ENCODE measurements at places on chromosomes 13 and 19. TPM values are rescaled to one million over a fixed set of nuclear protein-coding genes. Genes with fewer than 3 reads are reported as not detected.
A peak's percentile ranks its signal among the peaks of the same experiment; 100 is the strongest.

Gene PPP1R13L
- total RNA-seq: 142 TPM

- DNase-seq: no peak
Measured at GRCh38 chr19:11814700-11815035, 595 bp downstream of the ZNF440 start.

- DNase-seq: no peak
Measured at GRCh38 chr19:33627962-33628839, 6.4 kb downstream of the CHST8 start.

DNA sequence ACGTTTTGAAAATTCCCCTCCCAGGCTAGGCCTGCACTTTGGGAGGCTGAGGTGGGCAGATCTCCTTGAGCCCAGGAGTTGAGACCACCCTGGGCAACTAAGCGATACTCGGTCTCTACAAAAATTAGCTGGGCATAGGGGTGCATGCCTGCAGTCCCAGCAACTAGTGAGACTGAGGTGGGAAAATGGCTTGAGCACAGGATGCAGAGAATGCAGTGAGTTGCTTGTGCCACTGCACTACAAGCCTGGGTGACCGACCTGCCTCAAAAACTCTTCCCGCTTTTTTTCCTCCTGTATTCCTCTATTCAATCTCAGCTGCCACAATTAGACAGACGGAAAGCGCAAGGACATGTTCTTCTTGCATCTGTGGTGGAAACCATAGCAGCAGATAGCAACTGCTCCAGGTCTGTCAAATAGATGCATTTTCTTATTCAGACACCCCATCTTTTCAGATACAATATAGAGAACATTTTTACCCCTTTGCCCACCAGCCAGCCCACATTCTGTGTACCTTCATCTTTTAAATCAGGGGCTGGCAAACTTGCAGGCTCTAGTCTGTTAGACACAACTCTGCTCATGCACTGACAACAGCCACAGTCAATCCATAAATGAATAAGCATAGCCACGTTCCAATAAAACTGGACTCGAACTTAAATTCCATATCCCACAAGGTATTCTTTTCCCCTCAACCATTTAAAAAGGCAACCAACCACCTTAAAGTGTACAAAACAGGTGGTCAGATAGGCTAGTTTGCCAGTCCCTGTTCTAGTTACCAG, 4.8 kb downstream of the TPT1 start:
- no peak for DNase-seq

Gene CDX2
- not detected for total RNA-seq

GRCh38 chr13:106415971-106416370, 119.5 kb downstream of the EFNB2 start:
- no peak for DNase-seq

Gene CD209
- not detected for total RNA-seq

Gene ERICH6B
- not detected for total RNA-seq

DNA sequence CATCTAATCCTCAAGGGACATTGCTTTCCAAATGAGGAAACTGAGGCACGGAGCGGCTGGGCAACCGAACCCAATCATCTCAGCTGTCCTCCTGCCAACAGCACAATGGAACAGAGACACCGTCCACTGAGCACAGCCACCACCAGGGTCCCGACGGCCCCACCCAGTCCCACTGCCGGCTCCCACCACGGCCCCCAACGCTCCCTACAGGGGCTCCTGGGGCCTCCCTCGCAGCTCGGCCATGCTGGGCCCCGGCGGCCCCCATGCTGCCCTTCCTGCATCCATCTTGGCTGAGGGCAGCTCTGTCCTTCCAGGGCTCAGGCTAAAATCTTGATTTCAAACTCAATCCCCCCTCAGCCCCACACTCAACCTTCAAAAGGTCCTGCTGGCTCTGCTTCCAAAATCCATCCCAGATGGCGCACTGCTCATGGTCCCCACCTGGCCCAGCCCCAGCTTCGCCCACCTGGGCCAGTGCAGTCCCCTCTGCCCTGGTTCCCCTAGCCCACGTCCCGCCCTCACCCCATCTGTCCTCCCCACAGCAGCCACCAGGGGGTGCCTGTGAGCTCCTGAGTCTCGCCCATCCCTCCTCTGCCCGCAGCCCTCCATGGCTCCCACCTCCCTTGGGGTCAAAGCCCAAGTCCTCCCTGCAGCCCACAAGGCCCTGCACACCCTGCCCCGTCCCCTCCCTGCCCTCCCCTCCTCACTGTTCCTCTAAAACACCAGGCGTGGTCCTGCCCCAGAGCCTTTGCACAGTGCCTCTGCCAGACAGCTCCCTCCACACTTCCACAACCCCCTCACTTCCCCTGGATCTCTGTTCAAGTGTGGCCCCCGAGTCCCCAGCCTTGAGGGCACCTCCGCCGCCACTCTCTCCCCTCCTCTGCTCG, 7.9 kb downstream of the PIP5K1C start:
- DNase-seq: peak; percentile 19

DNA sequence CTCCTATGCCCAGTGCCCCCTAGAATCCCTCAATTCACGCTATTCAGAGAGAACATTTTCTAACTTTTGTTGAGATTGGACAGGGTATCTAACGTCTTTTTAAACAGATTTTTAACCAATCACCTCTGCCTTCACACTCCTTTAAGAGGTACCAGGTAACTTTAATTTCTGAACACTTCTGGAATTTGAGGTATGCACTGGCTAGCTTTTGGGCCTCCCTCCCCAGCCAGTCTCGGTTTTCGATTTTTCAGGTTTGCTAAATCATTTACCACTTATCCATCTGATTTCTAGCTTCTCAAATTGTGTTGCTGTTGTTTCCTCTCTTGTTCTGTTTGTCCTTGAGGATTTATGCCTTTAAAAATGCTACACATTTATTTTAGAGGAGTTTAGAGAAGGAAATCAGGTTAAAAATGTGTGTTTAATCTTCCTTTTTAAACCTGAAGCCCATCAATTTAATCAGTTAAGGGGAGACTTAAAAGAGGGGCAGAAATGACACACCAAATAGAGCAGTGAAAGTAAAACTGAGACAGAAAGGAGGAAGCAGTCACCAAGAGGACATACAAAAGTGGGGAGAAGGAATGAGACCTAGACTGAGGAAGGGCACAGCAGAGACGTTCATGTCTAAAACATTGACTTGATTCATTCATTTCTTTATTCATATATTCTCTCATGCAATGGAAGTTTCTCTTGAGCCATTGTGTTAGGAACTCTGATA, 139.6 kb upstream of the HTR2A start:
- DNase-seq: no peak

Gene EFNA2
- not detected for total RNA-seq

DNA sequence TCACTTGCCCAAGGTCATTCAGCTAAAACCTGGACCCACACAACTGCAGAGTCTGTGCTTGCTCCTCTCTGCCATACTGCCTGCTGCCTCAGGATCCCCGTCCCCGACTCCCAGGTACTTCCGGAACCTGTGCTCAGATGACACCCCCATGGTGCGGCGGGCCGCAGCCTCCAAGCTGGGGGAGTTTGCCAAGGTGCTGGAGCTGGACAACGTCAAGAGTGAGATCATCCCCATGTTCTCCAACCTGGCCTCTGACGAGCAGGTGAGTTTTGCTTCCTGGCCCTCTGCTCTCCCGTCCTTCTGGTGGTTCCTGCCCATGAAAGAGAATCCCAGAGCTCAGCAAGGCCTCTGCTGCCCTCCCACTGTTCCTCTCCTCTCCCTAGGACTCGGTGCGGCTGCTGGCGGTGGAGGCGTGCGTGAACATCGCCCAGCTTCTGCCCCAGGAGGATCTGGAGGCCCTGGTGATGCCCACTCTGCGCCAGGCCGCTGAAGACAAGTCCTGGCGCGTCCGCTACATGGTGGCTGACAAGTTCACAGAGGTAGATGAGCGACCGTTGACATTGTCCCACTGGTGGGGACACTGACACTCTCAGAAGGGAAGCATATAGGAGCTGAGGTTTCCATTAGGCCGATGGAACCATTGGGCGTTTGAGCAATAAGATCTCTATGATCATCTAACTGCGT, 22.9 kb downstream of the PPP2R1A start:
- no peak for DNase-seq

Gene SIAH3
- total RNA-seq: not detected

Gene CHERP
- 51.6 TPM for total RNA-seq

Gene AMER2
- total RNA-seq: not detected

- DNase-seq: peak; percentile 45
Measured at GRCh38 chr13:29771247-29771646, 79.2 kb downstream of the UBL3 start.

DNA sequence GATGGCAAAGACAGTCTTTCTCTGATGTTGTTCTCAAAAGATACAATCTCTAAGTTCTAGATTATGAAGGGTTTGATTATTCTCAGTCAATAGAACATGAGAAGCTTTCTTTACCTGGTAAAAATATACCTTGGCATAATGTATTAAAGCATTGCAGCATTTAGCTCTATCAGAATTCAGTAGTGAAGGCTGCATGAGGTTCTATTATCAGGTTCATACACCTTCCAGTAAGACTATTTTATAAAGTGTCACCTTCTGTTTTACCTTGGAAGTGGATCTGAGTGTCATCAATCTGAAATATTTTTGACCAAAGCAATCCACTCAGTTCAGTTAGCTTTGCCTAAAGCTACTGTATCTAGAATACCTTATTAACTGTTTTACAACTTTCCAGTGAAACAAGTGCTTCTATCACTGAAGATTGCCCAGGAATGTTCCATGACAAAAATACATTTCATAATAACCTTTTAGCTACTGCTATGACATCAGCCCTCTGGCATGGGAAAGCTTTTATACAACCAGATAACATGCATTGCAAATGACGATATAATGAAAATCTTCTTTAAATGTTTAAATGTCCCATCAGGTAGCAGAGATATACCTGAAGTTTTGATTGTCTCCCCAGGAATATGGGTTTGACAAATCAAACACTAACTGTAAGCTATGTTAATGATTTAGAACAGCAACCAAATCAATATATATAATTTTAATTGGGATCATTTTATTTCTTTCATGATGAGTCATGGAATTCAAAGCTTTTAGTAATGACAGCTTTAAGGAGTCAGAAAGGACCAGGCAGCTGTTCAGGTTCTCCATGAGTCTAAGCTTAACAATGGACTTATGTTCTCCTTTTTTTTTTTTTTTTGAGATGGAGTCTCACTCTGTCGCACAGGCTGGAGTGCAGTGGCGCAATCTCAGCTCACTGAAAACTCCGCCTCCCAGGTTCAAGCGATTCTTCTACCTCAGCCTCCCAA, 72.2 kb downstream of the UFM1 start:
- DNase-seq: no peak

DNA sequence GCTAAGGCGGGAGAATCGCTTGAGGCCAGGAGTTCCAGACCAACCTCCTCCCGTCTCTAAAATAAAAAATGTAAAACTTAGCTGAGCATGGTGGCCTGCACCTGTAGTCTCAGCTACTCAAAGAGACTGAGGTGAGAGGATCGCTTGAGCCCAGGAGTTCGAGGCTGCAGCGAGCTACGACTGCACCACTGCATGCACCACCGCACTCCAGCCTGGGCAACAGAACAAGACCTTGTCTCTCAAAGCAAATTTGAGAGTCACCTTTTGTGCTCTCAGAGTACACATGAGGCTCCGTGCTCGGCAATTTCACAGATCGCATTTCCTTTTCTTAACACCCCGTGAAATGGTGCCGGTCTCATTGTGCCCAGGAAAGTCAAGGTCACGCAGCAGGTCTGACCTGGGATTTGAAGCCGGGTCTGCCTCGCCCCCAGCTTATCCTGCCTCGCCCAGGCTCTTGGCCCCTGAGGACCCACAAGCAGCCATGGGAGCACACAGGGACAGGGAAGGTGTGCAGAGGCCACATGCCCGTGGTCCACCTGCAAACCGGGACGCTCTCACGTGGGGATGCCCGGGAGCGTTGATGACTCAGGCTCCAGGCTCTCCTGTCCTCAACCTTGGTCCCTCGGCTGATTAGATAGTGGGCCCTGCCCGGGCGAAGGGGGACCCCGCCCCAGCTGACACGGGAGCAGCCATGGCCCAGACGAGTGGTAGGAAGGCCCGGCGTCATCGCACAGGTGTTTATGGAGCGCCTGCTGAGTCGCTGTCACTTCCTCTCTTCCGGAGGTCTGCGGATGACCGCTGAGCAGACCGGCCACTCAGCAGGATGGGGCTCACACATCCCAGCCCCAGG, 1.1 kb upstream of the SMIM24 start:
- DNase-seq: no peak

DNA sequence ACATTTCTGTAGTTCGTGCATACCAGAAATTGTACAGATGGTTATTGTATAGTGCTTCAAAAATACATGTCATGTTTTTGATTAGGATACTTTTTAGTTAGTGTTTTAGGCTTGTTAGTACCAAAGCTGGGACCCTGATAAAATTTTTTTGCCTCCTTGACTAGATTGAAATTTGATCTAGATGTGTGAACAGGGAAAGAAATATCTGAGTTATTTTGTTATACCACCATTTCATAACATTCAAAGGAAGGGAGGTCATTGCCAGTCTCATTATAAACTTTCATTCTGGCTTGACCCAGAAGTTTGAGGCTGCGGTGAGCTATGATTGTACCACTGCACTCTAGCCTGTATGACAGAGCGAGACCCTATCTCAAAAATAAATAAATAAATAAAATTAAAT, 9.0 kb downstream of the LMO7 start:
- DNase-seq: no peak

Gene SKA3
- total RNA-seq: 5.9 TPM

- DNase-seq: no peak
Measured at GRCh38 chr19:55256562-55257460, 2.0 kb downstream of the PPP6R1 start.

- DNase-seq: no peak
Measured at GRCh38 chr19:54451331-54451871, 2.4 kb downstream of the LENG8 start.

DNA sequence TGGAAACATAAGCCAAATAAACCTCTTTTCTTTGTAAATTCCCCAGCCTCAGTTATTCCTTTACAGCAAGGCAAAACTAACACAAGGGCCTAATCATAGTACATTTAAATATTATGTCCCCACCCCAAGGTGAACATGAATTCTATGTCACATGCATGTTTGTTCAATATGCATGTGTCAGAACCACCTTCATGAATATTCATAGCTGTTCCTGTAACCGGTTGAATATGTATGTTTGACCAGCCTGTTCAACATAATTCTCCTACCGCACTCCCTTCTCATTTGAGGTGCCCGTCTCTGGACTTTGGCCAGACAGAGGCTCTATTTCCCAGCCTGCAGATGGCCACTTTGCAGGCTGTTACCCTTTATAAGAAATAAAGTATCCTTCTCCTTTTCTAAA, 769.4 kb upstream of the SLITRK1 start:
- no peak for DNase-seq

GRCh38 chr19:9342610-9343304, 18.8 kb downstream of the ZNF559 start:
- DNase-seq: no peak

Gene CYP2S1
- not detected for total RNA-seq

Data from MCF 10A (cell line).